Ecto neural progenitor cell (in vitro differentiated cells): ENCODE measurements at places on chromosomes 12 and 14.

DNA sequence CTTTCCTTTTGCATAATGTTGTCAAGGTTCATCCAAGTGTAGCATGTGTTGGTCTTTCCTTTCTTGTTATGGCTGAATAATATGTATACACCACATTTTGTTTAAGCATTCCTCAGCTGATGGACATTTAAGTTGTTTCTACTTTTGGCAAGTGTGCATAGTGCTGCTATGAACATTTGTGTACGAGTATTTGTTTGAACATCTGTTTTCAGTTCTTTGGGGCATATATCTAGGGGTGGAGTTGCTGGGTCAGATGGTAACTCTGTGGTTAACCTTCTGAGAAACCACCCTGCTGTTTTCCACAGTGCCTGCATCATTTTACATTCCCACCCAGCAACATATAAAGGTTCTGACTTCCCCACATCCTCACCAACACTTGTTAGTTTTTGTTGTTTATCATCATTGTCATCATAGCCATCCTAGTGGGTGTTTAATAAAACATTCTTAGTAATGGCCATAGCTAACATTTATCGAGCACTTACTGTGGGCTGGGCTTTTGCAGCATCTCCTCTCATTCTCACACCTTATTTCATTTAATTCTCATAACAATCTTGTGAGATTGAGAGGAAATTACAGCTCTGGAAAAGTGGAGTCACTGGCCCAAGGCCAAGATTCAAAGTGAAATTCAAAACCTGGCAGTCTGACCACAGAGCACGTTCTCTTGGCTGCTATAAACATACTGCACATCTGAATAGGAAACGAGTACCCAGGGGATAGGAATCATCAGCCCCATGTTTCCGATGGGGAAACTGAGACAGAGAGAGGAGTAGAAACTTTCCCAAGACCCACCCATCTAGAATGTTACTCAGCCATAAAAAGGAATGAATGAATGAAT lies 193.6 kb downstream of the KSR2 start:
- DNase-seq: no peak

DNA sequence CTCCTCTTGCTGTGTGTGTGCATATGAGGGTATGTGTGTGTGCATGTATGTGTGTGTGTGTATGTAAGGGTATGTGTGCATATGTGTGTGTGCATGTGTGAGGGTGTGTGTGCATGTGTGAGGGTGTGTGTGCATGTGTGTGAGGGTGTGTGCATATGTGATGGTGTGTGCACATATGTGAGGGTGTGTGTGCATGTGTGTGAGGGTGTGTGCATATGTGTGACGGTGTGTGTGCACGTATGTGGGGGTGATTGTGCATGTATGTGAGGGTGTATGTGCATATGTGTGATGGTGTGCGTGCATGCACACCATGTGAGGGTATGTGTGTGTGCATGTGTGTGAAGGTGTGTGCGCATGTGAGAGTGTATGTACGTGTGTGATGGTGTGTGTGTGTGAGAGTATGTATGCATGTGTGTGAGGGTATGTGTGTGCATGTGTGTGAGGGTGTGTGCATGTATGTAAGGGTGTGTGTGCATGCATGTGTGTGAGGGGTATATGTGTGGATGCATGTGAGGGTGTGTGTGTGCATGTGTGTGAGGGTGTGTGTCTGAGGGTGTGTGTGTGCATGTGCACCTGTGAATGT lies 15.4 kb downstream of the DAO start:
- DNase-seq: no peak

GRCh38 chr14:51860825-51861499 lies 550 bp downstream of the GNG2 start:
- DNase-seq: no peak

- no peak for DNase-seq
Observed at GRCh38 chr12:1047898-1048660, 57.1 kb downstream of the ERC1 start.

DNA sequence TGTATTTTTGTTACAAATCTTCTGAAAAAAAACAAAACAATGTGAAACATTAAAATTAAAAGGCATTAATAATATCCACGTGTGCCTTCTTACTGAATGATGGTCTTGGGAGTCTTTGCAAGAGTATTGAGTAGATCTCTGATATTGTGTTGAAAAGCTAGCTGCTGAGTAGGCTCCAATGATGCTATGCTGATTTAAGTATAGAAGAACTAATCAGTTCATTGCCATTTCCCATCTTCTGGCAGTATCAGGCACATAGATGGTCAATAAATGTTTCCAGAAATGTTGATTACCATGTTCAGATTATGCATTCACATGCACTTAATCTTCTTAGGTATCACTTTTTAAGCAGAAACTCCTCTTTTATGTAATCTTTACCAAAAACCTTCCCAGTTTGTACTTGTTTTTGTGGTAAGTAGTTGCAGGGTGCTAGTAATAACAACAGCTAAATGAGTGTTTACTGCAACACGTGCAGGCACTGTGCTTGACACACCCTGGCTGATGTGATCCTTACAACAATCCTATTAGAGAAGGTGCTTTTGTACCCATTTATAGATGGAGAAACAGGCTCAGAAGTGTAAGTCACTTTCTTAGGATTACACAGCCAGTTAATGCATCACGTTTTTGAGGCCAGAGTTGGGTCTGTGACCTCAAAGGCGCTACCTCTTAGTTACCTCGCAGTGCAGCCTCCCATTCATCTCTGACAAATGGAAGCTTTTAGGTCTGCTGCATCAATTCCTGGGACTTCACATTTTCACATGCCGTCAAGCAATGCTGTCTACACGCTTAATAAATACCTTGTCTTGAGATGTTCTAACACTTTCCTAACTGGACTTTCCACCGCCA lies 46.9 kb downstream of the EID3 start:
- DNase-seq: peak; percentile 20

DNA sequence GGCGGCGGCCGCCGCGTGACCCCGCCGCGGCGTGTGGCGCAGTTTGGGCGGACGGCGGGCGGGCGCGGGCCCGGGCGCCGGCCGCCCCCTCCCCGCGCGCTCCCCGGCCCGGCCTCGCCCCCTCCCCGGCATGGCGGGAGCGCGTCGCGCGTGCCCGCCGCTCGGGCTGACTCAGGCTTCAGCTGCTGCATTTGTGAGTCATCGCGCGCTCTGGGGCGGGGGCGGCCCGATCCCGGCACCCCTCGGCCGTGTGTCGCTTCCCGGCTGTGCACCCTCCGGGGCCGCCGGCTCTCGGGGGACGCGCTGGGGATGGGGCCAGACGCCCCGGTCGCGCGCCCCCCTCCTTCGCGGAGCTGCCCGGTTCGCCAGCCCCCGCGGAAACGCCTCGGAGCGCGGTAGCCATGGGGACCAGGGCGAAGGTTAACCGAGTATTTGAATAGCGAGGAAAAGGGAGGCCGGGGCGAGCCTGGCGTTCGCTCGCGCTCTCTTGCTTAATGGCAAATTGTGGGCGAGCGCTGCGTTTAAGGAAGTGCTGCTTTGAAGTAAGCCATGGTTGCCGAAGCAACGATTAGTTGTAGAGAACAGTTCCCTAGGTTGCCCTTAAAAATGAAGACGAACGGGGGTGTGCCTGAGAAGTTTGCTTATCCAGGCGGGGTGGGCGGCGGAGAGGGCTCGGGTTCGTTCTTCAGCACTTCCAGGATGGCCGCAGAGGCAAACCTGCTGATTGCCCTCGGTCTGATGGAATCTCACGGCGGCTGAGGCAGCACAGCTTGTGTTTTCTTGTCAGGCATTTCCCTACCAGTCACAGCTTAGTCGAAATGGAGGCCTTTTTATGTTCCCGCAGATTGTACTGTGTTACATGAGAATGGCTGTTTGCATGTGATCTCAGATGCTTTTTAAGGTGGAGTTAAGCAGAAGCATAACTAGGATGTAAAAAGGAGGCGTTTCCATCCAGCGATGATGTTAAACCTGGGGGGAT lies 896 bp downstream of the EIF5 start:
- DNase-seq: peak; percentile 67

DNA sequence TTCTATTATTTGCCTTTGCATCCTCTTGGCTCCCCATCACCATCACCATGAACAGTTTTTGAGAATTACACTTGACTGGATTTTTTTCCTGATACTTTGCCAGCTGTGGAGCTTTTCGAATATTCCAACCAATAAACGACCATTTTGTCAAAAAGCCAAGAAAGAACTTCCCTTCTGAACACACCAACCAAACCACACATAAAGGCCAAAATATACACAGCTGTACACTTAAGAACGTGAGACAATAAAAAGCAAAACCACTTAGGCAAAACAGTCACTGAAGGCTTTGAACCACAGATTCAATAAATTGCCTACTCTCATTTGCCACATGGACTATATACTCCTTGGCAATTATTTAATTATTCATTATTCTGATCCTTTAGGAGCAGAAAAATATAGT lies 1.1 kb downstream of the C14orf93 start:
- DNase-seq: no peak
